ENCODE measurements at places on chromosomes 3 and 15.
A peak's percentile ranks its signal among the peaks of the same experiment; 100 is the strongest.

- H3K4me3 ChIP-seq, result peak overlapping the region; percentile 89
- no peaks in the 10 kb centered on the region for H3K27me3 ChIP-seq
- peak overlapping the region; percentile 85 for H3K27ac ChIP-seq
- H3K36me3 ChIP-seq, result peaks cover 5% of the 10 kb centered on the region
- no peak for DNase-seq
Observed at GRCh38 chr3:132723024-132723950, 1.1 kb upstream of the NPHP3 start.

- DNase-seq, result no peak
- H3K27me3 ChIP-seq, result peaks cover 1% of the 10 kb centered on the region
- H3K27ac ChIP-seq, result no peak overlapping the region
- no peak overlapping the region for H3K4me3 ChIP-seq
- no peaks in the 10 kb centered on the region for H3K4me1 ChIP-seq
Observed at GRCh38 chr15:63331456-63331855, 50.2 kb downstream of the CA12 start.

- no peak overlapping the region for H3K4me3 ChIP-seq
- no peak for DNase-seq
- H3K27ac ChIP-seq, result no peak overlapping the region
- H3K4me1 ChIP-seq, result peaks cover 73% of the 10 kb centered on the region
- H3K27me3 ChIP-seq, result no peaks in the 10 kb centered on the region
- H3K36me3 ChIP-seq, result no peaks in the 10 kb centered on the region
Observed at GRCh38 chr15:63942486-63943365, 103.6 kb downstream of the DAPK2 start.

DNA sequence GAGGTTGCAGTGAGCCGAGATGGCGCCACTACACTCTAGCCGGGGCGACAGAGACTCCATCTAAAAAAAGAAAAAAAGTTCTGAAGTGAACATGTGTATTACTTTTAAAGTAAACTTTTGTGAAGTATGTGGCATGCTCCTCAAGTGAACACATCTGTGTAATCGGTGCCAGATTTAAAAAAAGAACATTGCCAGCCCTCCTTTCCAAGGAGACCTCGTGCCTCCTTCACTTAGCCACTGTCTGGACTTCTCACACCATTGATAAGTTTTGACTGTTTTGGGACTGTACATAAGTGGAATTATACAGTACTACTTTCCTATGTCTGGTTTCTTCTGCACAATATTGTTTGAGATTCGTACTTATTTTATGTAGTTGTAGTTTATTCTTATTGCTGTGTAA, 140.4 kb downstream of the UBE2E2 start:
- DNase-seq, result no peak
- H3K36me3 ChIP-seq, result no peaks in the 10 kb centered on the region
- no peak overlapping the region for H3K27ac ChIP-seq
- H3K4me3 ChIP-seq, result no peak overlapping the region
- no peaks in the 10 kb centered on the region for H3K27me3 ChIP-seq

DNA sequence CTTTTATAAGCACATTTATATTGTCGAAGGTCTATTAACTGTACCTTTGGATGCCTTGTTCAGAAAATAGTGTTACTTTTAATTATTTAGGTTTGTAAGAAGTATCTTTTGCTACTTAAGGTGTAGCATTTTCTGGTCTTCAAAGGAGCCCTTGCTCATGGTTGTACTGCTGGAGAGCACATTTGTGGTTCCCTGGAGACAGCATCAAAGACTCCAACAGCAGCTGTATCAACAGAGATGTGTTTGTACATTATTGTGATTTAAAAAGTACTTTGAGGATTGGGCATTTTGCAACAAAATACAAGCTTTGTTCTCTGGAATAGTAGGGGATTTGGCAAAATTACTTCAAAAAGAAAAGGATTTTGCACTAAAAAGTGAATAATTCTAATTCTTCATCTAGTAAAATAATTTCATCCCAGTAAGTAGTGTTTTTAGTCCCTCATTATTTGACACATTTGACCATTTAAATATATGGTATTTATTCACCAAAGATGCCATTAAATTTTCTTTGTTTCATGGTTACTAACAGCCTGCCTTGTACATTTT, 16.5 kb downstream of the TBC1D23 start:
- H3K4me1 ChIP-seq, result peaks cover 16% of the 10 kb centered on the region
- no peak overlapping the region for H3K4me3 ChIP-seq
- peaks cover 2% of the 10 kb centered on the region for H3K36me3 ChIP-seq
- H3K27me3 ChIP-seq, result no peaks in the 10 kb centered on the region
- H3K27ac ChIP-seq, result no peak overlapping the region

- no peaks in the 10 kb centered on the region for H3K36me3 ChIP-seq
- H3K4me1 ChIP-seq, result peaks cover 11% of the 10 kb centered on the region
- H3K27me3 ChIP-seq, result no peaks in the 10 kb centered on the region
- no peak for DNase-seq
- no peak overlapping the region for H3K27ac ChIP-seq
Observed at GRCh38 chr3:158452334-158452733, 118.7 kb upstream of the MLF1 start.

DNA sequence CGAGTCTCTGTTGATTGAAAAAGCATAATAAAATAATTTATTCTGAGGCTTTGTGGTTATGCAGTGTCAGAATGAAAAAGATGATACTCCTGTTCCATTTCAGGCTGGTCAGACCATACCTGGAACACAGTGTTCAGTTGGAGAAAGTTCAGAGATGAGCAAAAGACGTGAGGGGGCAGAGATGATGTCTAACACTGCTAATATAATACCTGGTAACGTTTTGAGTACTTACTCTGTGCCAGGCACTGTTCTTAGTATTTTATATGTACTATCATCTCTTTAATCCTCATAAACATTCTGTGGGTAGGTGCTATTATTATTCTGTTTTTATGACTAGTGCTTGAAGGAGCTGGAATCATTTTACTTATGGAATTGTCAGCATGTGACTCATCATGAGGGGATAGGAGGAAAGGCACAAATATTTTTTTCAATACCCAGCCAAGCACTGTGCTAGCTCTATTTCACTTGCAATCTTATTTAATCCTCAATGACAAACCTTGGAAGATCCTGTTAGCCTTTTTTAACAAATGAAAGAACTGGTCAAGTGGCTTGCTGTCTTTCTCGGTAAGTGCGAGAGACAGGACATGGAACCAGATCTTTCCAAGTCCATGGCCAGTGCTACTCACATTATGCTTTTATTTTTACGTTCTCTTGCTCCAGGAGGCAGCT, 31.8 kb downstream of the IQGAP1 start:
- H3K27ac ChIP-seq, result no peak overlapping the region
- no peak for DNase-seq
- no peaks in the 10 kb centered on the region for H3K36me3 ChIP-seq

DNA sequence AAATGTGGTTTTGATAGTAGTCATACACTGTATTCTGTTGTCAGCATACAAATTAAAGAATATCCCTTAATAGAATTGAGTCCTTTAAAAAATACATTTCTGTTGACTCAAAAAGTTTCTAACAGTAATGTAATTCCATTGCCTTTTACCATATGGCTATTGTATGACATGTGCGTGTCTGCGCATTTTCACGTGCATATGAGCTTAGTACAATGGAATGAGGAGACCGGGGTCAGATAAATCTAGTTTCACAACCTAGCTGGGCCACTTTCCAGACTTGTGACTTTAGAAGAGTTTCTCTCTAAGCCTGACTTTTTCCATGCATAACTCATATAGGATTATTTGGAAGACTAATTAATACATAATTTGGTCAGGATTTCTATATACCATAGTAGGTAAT, 38.7 kb downstream of the ZBTB38 start:
- H3K4me1 ChIP-seq, result peaks cover 55% of the 10 kb centered on the region
- no peak overlapping the region for H3K27ac ChIP-seq
- no peaks in the 10 kb centered on the region for H3K27me3 ChIP-seq

DNA sequence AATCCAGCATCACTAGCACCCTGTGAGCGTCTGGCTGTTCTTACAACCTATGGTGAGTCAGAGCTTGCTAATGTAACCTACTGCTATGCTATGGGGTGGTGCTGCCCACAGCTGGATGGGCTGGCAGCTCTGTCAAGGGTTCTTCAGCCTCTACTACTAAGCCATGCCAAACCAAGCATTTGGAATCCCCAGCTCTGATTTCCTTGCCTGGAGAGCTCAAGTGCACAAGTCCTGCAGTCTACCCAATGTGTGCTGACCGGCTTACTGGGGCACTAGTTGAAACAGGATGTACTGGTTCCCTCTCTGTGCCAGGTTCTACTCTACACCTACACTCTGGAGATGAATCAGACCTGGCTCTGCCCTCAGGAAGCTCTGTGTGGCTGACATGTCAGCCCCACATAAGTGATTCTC, 4.2 kb downstream of the TEX264 start:
- no peaks in the 10 kb centered on the region for H3K27me3 ChIP-seq
- H3K4me1 ChIP-seq, result peaks cover 28% of the 10 kb centered on the region
- H3K4me3 ChIP-seq, result no peak overlapping the region
- no peak for DNase-seq

- no peaks in the 10 kb centered on the region for H3K4me1 ChIP-seq
- H3K4me3 ChIP-seq, result no peak overlapping the region
- DNase-seq, result no peak
Observed at GRCh38 chr3:16239086-16239770, 25.5 kb downstream of the DPH3 start.

GRCh38 chr3:115831864-115832263, 208.6 kb downstream of the GAP43 start:
- no peak overlapping the region for H3K4me3 ChIP-seq
- no peaks in the 10 kb centered on the region for H3K36me3 ChIP-seq
- H3K27me3 ChIP-seq, result no peaks in the 10 kb centered on the region
- DNase-seq, result no peak
- H3K4me1 ChIP-seq, result peaks cover 9% of the 10 kb centered on the region
- H3K27ac ChIP-seq, result no peak overlapping the region

DNA sequence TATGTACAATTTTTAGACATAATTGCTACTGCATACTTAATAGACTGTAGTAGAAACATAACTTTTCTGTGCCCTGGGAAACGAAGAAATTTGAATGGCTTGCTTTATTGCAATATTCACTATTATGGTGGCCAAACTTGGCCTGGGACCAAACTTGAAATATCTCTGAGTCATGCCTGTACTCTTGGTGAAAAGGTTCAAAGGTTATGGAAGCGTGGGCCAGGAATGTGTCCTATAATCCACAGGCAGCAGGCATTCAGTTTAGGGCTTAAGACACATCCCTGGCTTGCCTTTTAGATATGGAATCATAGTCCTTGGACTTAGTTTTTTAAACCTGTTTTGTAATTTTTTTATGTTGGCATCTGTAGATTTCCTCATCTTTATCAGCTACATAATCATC, 124.3 kb downstream of the LRIG1 start:
- no peaks in the 10 kb centered on the region for H3K27me3 ChIP-seq
- H3K27ac ChIP-seq, result peak overlapping the region; percentile 34
- peaks cover 18% of the 10 kb centered on the region for H3K4me1 ChIP-seq
- peak; percentile 90 for DNase-seq
- H3K4me3 ChIP-seq, result no peak overlapping the region

DNA sequence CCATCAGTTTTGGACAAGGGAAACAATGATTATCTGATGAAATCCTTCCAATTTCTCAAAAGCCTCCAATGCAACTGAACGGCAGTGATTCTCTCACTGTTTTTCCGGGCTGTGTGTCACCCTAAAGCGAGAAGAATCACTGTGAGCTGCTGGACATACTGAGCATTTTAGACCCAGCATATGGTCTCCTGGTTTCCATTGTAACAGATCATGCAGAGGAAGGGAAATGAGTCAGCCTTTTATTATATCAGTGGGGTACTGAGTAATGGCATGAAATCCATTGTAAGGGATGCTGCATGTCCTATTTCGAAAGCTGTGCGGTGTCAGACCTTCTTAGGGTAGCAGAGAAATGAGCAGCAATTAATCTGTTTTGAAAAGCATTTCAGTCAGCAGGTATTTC, 287.1 kb downstream of the IL5RA start:
- H3K27ac ChIP-seq, result no peak overlapping the region

- H3K4me3 ChIP-seq, result no peak overlapping the region
- H3K27ac ChIP-seq, result no peak overlapping the region
- no peaks in the 10 kb centered on the region for H3K36me3 ChIP-seq
- H3K4me1 ChIP-seq, result peaks cover 18% of the 10 kb centered on the region
- DNase-seq, result no peak
Observed at GRCh38 chr15:71465131-71465955, 345.0 kb upstream of the NR2E3 start.

DNA sequence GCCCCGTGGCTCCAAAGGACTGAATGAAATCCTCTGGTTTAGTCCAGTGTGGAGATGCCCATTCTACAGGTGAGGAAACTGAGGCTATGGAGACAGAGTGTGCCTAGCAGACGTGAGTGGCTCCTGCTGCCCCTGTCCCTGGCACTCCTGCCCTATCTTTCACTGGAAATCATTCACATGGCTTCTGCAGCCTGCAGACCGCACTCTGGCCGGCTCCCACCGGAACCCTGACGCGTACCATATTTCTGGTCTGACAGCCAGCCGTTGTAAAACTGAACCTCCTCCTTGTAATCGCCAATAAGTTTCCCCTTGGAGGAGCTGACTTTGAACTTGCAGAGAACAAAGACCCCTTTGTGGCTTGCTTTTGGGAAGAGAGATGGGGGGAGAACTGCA, 136.5 kb downstream of the CHSY1 start:
- H3K27ac ChIP-seq, result no peak overlapping the region
- peaks cover 31% of the 10 kb centered on the region for H3K4me1 ChIP-seq
- H3K4me3 ChIP-seq, result no peak overlapping the region
- H3K27me3 ChIP-seq, result peaks cover 10% of the 10 kb centered on the region

GRCh38 chr15:73851689-73852088, 21.7 kb upstream of the TBC1D21 start:
- no peak overlapping the region for H3K4me3 ChIP-seq
- peak; percentile 25 for DNase-seq
- no peak overlapping the region for H3K27ac ChIP-seq
- no peaks in the 10 kb centered on the region for H3K27me3 ChIP-seq

DNA sequence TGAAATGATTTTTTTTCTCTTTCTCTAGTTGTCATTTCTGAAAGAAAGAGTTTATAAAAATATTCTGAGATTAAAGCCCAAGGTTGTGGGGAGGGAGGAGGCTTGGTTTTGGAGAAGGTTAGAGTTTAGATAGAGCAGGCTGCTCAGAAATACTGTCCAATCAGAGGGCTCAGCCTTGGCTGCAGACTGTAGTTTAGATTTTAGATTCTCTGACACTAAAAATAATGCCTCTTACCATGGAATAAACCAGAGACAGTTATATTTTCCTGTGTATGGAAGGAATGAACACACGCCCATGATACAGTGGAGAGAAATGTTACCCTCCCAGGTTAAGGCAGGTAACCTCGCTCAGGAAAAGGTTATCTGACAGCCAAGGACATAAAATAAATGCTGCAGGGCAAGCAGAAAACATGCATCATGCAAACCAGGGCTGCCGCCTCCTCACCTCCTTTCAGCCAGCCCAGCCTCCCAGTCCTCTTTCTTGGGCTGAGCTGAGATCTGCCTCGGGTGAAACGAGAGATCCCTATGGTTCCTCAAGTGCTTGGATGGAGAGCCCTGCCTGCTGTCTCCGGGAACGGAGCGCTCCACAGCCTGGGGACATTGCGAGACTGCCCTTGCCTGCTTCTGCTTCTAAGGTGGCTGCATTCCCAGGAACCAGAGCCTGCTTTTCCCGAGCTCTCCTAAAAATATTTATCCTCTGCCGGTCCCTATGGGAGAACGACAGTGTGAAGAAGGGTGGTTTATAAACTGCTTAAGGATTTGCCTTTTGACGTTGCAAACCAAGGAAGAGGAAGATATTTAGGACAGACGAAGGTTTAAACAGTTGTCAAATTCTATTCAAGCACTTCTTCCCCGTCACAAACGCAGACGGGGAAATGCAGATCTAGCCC, 848 bp downstream of the NCEH1 start:
- H3K4me3 ChIP-seq, result peak overlapping the region; percentile 78
- H3K36me3 ChIP-seq, result no peaks in the 10 kb centered on the region
- DNase-seq, result no peak
- no peaks in the 10 kb centered on the region for H3K27me3 ChIP-seq

- H3K4me1 ChIP-seq, result peaks cover 7% of the 10 kb centered on the region
- H3K36me3 ChIP-seq, result no peaks in the 10 kb centered on the region
Observed at GRCh38 chr3:107861904-107862303, 228.9 kb downstream of the CD47 start.

All from HepG2 (cell line).